ENCODE measurements at places on chromosomes 1 and 21. TPM values are rescaled to one million over a fixed set of nuclear protein-coding genes. Genes with fewer than 3 reads are reported as not detected.

NECTIN4 gene
- 11.0 TPM for total RNA-seq

DNA sequence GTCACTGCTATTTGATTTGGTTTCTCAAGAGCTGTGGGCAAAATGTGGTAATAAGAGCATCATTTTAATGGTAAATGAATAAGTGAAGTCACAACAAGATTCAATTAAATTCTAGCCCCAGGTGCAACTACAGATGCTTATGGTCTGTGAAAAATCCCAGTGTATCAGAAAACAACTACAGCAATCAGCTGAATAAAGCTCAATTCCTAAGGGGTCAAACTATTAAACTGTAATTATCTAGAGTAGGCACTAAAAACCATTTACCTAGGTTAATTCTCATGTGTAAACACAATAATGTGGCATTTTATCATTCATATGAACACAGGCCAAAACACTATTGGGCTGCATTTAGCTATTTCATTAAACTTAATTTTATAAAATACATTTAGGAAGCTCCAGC is 9.6 kb downstream of the TARBP1 start:
- H3K4me1 ChIP-seq, result no peaks in the 10 kb centered on the region
- DNase-seq, result no peak
- no peaks in the 10 kb centered on the region for H3K36me3 ChIP-seq
- no peak overlapping the region for H3K27ac ChIP-seq
- no peak overlapping the region for H3K4me3 ChIP-seq

DNA sequence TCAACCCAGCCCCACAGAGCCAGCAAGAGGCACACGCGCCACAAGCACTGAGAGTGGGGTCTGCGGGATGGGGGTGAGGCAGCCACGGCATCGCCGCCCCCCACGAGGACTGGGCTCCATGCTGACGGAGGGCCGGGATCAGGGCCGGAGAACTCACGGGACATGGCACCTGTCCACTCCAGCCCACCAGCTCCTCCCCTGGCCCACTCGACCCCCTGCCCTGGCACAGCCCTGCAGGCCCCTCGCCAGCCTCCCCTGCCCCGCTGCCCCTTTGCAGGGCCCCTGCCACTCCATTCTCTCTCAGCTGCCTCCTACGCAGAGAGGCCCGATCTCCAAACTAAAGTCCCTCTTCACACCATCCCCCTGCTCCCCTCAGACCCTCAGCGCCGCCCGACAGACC is 134.0 kb downstream of the NPHP4 start:
- H3K36me3 ChIP-seq, result peaks cover 55% of the 10 kb centered on the region
- H3K27me3 ChIP-seq, result no peaks in the 10 kb centered on the region
- H3K27ac ChIP-seq, result no peak overlapping the region
- no peaks in the 10 kb centered on the region for H3K4me1 ChIP-seq
- H3K4me3 ChIP-seq, result no peak overlapping the region
- no peak for DNase-seq

- DNase-seq, result no peak
- H3K27me3 ChIP-seq, result no peaks in the 10 kb centered on the region
- no peaks in the 10 kb centered on the region for H3K36me3 ChIP-seq
- no peaks in the 10 kb centered on the region for H3K4me1 ChIP-seq
- H3K4me3 ChIP-seq, result no peak overlapping the region
These were observed 496.5 kb upstream of the ADGRL2 start for GRCh38 chr1:81304187-81304586.
